Anterior cingulate cortex (tissue), 58 donors: ENCODE measurements at places on chromosomes 6 and 20.
A peak's percentile ranks its signal among the peaks of the same experiment; 100 is the strongest.

- no peak for DNase-seq
These were observed 4.8 kb upstream of the DDX43 start for GRCh38 chr6:73389854-73390253.

- no peak for DNase-seq
These were observed 1163.6 kb upstream of the CITED2 start for GRCh38 chr6:140537834-140538705.

DNA sequence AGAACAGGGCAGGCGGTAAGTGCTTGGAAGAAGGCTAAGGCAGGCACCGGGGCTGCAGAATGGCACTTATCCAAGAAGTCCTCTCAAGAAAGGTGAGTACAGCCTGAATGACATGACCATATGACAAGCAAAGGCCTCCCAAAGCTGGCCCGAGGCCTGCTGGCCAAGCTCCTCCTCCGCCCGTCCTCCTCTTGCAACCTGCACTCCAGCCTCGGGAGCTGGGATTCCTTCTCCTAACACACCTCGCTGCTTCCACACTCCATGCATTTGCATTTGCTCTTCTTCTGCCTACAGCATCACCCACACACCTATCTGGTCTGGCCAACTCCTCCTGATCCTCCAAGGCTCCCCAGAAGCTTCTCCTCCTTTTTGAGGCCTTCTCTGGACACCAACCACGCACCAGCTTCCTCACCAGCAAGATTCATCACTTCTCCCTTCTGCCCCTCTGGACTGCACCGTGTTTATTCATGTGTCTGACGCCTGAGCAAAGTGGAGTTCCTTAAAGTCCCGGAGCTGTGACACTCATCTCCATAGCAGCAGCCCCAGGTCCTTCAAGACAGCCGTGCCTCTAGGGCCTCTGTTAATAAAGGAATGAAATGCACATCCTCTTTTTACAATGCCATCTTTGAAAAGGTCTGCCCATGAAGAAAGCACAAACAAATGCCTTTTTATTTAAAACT is 32.3 kb downstream of the CNKSR3 start:
- peak; percentile 34 for DNase-seq

GRCh38 chr6:72758901-72759300 is 137.0 kb downstream of the KCNQ5 start:
- no peak for DNase-seq

GRCh38 chr20:63083831-63084562 is 77.2 kb upstream of the BHLHE23 start:
- DNase-seq: no peak

GRCh38 chr6:74319292-74319691 is 623.3 kb downstream of the CD109 start:
- no peak for DNase-seq

DNA sequence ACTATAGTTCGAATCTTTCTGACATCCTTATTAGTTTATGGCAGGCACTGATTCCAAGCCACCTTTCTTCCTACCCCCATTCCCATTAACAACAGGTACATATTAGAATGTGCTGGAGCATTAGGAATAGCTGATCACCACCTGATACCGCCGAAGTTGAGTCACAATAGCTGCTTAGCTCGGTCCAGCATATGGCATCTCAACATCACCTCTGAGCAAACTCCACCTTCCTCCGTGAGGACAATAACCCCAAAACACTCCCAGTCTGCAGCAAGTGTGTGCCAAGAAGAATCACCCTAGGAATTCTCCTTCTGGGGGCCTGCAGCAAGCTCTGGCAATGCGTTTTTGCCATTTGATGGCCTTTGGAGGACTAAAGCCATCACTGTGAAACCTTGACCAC is 8.7 kb downstream of the PMEPA1 start:
- DNase-seq: no peak

DNA sequence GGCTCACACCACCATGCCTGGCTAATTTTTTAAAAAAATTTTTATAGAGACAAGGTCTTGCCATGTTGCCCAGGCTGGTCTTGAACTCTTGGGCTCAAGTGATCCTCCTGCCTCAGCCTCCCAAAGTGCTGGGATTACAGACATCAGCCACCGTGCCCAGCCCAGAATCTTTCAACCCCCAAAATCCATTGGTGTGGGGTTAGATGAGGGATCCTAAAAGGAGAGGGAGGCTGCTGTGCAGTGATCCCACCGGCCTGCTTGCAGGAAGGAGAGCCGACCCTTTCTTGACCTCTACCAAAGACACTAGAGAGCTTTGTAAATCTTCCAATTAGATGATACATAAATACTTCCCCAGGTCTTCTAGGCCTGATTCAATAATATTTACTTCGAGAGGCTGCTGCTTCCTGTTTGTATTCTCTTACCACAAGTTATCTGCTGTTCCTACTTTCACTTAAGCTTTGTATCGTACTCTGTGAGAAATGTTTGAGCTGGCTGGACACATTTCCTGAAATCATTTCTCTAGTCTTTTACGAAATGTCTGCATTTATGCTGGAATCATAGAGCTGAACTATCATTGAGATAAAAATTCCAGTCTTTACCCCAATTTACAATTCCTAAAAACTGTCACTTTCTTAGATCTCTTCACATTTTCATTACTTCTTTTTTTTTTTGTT is 49.3 kb upstream of the IER3 start:
- no peak for DNase-seq

- DNase-seq: no peak
These were observed 112.4 kb downstream of the HDGFL1 start for GRCh38 chr6:22681761-22682160.

DNA sequence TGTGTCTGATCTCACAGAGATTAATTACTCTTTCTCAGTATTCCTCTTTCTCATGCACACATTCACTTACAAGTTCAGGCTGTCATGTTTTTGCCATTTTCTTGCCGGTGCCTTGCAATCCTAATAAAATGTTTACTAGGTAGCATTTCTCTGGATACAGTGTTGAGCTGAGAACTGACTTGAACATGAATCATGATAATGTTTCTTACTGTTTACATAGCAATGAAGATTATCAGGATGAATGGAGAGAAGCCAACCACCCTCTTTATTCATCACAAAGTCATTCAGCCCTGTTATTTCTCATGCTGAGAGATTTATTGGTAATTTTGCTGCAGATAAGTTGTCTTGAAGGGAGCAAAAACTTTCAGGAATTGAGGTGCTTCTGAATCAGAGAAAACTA is 185.5 kb upstream of the ECI2 start:
- DNase-seq: no peak

- DNase-seq: peak; percentile 35
These were observed 44.8 kb downstream of the FGD2 start for GRCh38 chr6:37050045-37050853.

DNA sequence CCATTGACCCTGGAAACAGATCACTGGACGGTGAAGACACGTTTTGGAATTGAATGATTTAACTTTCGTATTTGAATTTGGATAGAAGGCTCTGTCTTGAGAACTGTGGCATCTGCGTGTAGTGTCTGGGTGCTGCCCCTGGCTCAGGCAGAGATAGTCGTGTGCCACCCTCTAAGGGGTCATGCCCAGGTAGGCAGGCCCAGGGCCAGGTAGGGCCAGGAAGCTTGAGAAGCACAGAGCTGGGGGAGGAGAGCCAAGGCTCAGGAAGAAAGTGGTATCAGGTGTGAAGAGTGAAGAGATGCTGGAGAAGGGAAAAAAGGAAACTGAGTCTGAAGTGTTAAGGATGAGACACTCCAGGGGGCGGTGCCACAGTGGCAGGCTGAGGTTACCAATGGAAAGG is 75.5 kb downstream of the IYD start:
- DNase-seq: no peak

- DNase-seq: no peak
These were observed 48.2 kb downstream of the GMDS start for GRCh38 chr6:2197177-2197671.

GRCh38 chr20:43508106-43508505 is 609 bp downstream of the L3MBTL1 start:
- DNase-seq: no peak

- no peak for DNase-seq
These were observed 149.5 kb upstream of the CITED2 start for GRCh38 chr6:139523986-139524385.

GRCh38 chr6:165988757-165989456 is 178.7 kb downstream of the TBXT start:
- no peak for DNase-seq

GRCh38 chr6:149903938-149904611 is 6.2 kb upstream of the RAET1E start:
- DNase-seq: no peak

DNA sequence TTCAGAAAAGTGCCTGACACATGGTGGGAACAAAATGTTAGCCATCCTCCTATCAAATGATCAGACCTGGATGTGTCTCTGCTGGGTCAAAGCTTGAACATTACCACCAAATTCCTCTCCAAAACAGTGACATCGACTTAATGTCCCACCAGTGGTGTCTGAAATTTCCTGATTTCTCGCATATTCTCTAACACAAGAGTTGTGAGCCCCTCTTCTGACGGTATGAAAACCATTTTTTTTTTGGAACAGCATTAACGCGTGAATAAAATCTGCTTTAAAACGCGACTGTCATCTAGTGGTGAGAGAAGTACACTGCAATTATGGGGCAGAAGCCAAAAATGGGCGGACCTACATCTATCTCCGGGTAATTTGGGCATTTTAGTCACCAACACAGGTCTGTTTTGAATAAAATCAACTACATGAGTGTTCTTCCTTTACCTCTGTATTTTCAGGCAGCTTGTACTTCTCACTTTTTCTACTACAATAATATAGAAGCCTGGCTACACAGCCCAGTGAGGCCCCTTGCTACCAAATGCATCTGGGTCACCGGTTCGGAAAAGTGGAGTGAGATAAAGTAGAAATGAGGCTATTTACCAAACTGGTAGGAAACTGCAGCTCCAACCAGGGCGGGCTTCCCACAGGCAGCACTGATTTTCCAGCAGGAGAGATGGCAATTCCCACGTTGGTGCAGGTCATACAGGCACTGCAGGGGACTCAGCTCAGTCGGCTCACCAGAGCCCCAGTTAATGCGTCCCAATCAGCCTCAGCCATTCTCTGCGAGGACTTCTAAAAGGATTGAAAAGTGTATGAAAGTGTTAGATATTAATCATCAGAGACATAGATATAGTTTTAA is 27.4 kb downstream of the MGME1 start:
- DNase-seq: no peak

GRCh38 chr6:150228072-150228733 is 85.4 kb downstream of the PPP1R14C start:
- DNase-seq: no peak

DNA sequence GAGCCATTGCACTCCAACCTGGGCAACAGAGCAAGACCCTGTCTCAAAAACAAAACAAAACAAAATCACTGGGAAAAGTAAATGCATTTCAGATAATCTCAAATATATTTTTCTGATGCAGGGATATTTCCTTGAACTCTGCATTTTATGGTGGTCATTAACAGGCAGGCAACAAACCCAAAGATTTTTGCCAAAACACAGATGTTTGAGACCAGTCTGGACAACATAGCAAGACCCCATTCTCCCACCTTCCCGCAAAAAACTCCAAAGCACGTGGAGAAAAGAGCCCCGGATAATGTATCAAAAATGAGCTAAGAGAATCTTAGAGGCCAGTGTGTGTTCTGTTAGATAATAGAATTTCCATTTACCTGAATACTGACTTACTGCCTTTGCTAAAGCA is 44.3 kb downstream of the SLC9A8 start:
- no peak for DNase-seq

DNA sequence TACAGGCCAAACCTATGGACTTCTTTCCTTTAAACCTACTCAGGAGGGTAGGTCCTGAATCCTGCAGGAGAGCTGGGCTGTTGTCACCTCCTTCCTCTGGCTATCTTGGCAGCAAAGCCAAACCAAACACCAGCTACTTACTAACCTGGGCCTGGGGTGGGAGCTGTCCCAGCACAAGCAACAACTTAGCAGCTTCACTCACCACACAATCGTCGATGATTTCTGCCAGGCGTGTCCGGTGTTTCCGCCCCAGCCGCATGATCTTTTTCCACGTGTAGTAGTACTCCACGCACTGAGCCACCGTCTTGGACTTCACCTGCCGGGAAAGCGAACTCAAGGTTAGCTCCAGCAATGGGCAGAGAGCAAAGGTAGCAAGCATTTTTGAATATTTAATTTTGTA is 25.4 kb upstream of the MRPS10 start:
- no peak for DNase-seq

GRCh38 chr20:44959638-44960102 is 527 bp downstream of the TOMM34 start:
- DNase-seq: no peak

GRCh38 chr6:56874328-56874727 is 80.6 kb upstream of the BEND6 start:
- DNase-seq: no peak

- DNase-seq: no peak
These were observed 11.2 kb downstream of the RNGTT start for GRCh38 chr6:88952065-88952704.

GRCh38 chr20:37841389-37841788 is 61.5 kb upstream of the VSTM2L start:
- no peak for DNase-seq

- no peak for DNase-seq
These were observed 592.3 kb downstream of the PKHD1 start for GRCh38 chr6:51495096-51495495.

- DNase-seq: no peak
These were observed 41.4 kb upstream of the MYL9 start for GRCh38 chr20:36499723-36500501.

DNA sequence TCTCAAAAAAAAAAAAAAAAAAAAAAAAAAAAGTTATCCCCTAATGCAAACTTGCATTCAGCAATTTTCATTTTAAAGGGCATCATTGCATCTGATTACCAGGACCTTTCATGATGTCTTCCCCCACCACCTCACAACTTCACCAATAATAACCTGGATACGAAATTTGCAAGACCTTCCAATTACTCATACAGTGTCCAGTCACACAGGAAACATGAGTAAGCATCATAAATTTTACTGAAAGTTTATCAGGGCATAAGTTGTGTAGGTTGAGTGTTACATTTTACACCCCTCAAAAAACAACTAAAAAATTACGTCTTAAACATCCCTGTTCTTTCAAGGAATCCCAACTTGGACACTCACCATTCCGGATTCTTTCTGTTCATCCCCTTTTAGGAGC is 79.1 kb upstream of the ANKEF1 start:
- no peak for DNase-seq

DNA sequence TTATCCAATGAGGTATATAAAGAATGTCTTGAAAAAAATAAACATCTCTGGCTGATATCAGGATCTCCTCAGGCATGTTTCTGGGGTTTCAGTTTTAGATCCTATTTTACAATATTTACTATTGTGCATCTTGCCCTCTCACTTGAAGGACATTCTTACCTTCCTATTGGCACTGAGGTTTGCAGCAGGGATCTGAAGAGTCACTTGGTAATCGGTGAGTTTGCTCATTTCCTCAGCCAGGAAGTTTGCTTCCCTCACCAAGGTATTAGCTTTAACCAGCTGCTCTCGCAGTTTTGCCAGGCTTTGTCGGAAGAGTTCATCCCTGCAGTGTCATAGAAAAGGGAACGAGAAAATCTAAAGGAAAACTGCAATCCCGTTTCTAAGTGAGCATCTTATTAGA is 101.9 kb upstream of the NUP153 start:
- no peak for DNase-seq

GRCh38 chr6:45652416-45652815 is 274.7 kb upstream of the SUPT3H start:
- DNase-seq: no peak

- DNase-seq: no peak
These were observed 42.0 kb upstream of the PRIM2 start for GRCh38 chr6:57275384-57275783.
